Mesenteric fat pad (tissue), 1 donor: ENCODE measurements at places on chromosomes 4 and X. TPM values are rescaled to one million over a fixed set of nuclear protein-coding genes. Genes with fewer than 3 reads are reported as not detected.

- DNase-seq, result no peak
These were observed 41.8 kb downstream of the SULT1E1 start for GRCh38 chr4:69818060-69818639.

- DNase-seq, result no peak
These were observed 3.7 kb downstream of the GRIPAP1 start for GRCh38 chrX:48998391-48998790.

EXOSC9 gene
- total RNA-seq, result 10.7 TPM

- DNase-seq, result peak; percentile 14
These were observed 2.6 kb upstream of the DOCK11 start for GRCh38 chrX:118493016-118493415.

DNA sequence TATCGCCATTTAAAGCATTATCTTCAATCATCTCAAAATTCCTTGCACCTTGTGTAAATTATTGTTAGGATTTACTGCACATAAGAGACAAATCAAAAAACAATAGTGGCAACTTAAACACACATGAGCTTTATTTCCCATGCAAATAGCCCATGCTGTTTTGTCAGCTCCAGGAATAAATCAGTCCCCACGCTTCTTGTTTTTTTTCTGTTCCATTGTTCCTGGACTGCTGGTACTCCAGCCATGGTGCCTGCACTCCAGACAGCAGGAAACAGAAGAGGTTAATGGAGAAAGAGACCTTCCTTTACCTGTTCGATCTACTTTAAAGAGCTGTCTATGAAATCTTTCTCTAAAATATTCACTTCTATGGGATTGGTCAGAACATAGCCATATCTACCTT is 1515.7 kb upstream of the TENM3 start:
- no peak for DNase-seq
